ENCODE measurements at places on chromosomes 16 and 17. TPM values are rescaled to one million over a fixed set of nuclear protein-coding genes. Genes with fewer than 3 reads are reported as not detected.

DNA sequence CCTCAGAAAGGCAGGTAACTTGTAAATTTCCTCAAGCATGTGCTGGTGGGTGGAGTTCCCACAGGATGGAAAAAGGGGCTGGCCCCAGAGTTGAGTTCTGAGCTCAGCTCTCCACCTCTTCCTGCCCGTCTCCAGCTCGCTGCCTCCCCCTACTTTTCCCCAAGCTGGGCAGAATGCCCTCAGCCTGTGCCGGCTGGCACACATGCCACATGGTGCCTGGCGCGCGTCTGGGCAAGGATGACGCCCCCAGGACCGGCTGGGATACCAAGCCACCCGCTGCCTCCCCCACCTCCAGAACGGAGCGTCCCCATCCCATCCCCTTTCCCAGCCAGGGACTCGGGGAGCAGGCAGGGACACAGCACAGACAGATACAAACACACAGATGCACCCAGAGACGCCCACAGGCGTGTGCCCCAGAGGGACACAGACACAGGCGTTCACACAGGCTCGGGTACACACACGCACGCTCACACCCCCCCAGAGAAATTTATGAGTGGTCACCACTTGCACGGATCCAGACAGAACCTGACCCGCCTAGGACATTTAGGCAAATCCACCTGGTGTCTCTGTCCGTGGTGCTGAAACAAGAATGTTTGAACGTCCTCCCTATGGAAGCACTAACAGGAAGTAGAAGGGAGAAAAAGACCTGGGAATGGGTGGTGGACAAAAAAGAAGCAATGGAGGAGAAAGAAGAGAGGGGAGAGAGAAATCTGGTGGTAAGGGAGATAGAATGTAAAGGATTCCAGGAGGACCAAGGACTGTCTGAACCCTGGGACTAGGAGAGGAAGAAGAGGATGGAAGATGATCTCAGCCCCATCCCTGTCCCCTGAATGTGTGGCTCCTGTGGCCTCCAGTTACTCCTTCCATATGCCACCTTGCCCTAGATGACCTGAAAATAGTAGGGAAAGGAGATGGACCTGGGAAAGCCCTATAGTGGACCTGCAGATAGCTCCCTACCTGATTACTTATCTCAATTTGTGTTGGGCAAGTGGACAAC lies 15.5 kb downstream of the NEUROD2 start:
- no peak for DNase-seq

DNA sequence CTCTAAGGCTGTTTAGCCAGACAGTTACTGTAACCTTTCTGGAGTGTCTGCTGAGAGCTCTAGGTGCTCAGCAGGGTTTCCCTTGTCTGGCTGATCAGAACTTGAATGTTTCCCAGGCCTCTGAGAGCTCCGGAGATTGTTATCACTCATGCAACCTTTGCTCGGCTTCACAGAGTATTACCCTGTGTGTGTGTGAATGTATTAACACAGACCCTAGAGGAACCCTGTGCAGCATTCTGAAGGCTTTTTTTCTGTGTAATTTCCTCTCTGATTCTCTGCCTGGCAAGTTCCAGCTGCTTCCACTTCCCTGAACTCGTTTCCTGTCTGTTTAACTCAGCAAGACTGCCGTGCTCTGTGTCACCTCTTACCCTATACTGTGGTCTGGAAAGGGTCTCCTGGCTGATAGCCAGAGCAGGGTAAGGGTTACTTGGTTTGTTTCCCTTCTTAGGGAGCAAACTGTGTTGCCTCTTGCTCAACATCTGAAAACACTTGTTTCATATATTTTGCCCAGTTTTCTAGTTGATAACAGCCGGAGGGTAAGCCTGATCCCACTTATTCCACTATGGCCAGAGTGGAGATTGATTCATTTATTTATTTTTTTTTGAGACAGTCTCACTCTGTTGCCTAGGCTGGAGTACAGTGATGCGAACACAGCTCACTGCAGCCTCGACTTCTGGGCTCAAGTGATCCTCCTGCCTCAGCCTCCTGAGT lies 21.7 kb downstream of the PRMT7 start:
- no peak for DNase-seq

DNA sequence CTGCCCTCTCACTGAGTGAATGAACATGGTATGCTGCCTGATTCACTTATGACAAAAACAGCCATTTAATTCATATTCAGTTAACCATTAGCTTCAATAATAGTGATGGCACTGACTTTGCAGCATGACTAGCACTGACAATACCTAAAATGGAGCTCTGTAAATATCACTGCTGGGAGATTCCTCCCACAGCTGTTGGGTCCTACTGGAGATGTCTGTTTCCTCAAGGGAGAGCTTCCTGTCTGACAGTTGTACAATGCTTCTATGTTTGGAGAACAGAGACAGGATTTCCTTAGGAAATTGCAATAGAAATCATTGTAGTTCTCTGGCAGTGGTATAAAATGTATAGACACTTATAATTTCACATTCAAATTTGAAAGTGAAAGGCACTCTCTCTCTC lies 695.9 kb upstream of the CDH8 start:
- DNase-seq, result no peak

- no peak for DNase-seq
Observed at GRCh38 chr16:67893743-67894399, 817 bp downstream of the PSKH1 start.

- no peak for DNase-seq
Observed at GRCh38 chr16:80541306-80541694, 507 bp downstream of the DYNLRB2 start.

MYL4 gene
- not detected for total RNA-seq

ZNRF1 gene
- 37.4 TPM for total RNA-seq

CORO7 gene
- 13.8 TPM for total RNA-seq
